NCI-H510A treated with DMSO at 0.1 percent for 48 hours (cell line): ENCODE measurements at places on chromosomes 6 and 20.
A peak's percentile ranks its signal among the peaks of the same experiment; 100 is the strongest.

GRCh38 chr6:84422380-84422968 lies 195.0 kb upstream of the CEP162 start:
- no peak for DNase-seq

DNA sequence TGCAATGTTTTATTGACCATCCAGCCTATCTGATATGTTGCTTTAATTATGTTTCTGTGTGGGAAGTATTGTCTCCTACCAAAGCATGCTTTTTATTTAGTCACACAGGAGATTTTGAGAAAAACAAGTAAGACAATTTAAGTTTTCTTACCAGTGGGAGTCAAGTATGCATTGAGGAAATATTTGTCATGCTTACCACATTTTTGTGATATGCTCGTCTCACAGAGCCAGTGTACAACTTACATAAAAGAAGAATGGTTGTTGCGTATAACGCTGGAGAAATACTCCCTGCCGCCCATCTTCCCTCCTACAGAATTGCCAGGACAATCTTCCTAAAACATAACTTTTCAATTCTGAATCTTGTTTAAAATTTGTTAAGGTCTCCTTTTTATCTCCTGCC lies 37.1 kb upstream of the FILIP1 start:
- DNase-seq = no peak

DNA sequence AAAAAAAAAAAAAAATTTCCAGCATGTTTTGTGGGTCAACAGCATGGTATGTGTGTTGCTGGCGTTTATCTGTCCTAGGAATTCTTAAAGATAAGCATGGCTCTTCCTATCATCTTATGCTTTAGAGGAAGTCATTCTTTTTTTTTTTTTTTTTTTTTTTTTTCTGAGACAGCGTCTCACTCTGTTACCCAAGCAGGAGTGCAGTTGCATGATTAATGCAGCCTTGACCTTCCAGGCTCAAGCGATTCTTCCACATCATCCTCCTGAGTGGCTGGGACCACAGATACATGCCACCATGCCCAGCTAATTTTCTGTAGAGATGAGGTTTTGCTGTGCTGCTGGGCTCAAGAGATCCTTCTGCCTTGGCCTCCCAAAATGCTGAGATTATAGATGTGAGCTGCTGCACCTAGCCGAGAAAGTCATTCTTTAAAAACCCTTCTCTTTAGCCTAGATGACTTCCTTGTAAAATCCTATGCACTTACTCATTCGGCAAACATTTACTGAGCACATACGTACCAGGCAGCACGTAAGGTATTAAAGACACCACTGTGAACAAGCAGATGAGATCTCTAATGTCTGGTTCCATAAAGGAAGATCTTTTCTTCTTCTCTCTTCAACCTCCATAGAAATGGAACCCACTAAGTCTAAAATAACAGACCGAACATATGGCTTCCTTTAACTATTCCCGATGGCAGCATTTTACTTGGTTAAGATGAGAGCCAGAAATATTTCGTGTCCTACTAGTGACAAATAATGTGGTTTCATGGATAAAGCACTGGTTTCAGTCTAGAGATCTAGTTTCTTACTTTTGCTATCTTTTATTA lies 122.4 kb downstream of the RIN2 start:
- no peak for DNase-seq

DNA sequence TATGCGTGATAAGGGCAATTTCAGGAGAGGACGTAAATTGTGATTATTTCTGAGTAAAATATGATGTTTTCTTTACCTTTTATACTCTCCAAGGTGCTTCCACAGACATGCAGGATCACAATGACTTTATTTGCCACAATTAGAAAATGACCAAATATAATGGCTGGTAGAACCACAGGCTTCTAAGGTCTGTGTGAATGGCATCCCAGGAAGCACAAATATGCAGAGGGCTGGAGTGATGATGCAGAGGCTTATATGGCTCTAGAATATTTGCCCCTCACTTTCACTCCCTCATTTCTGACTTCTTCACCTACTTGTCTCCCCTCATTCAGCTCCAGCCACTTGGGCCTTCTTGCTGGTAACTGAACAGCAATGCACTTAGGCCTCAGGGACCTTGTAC lies 502.1 kb upstream of the MAP3K7 start:
- DNase-seq = no peak

DNA sequence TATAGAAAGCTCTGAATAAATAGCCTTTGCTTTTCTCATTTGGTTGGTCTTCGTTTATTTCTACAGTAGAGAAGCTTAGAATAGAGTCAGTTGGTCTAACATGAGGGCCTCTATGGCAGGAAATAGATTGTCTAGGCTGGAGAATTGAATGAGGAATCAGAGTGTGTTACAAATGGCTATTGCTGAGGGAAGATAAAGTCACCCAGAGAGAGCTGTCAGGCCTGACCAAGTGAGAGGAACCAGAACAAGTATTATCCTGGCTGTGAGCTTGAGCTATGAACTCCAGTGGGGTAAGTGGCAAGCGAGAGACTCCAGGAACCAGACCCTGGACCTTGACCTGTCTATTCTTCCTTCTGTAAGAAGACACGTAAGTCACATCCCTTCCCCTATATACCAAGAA lies 353.1 kb downstream of the CD83 start:
- no peak for DNase-seq

DNA sequence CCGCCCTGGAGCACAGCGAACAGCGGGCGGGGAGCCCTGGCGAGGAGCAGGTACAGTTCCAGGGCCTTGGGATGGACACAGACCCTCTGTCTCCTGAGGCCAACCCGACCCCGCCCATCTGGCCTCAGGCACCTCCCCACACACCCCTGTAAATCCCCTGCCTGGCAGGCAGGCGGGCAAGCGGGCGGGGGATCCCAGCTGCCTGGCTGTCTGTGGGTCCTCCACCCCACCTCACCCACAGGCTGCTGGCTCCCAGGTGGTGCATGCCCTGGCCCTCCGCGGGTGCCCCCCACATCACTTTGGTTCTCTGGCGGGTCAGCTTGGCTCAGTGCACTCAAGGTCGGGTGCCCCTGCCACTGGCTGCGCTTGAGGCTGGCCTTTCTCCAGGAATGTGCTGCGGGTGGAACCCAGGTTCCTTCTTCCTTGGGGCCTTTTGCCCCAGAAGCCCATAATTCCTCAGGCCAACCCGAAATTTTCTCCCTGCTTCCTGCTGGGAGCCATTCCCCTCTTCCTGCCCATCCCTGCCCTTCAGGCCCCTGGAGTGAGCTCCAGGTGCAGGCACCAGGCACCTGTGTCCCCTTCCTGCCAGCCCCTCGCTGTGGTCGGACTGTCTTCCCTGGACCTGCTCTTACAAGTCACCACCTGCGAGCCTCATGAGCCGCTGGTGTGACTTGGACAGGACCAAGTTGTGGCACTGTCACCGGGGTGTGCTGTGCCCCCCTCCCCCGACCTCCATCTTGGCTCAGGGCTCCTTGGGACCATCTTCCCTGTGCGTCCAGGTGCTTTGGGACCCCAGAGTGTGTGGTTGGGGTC lies 5.3 kb upstream of the TNFRSF6B start:
- DNase-seq = no peak

- DNase-seq = peak; percentile 31
Measured at GRCh38 chr20:14415467-14415866, 78.1 kb upstream of the FLRT3 start.

DNA sequence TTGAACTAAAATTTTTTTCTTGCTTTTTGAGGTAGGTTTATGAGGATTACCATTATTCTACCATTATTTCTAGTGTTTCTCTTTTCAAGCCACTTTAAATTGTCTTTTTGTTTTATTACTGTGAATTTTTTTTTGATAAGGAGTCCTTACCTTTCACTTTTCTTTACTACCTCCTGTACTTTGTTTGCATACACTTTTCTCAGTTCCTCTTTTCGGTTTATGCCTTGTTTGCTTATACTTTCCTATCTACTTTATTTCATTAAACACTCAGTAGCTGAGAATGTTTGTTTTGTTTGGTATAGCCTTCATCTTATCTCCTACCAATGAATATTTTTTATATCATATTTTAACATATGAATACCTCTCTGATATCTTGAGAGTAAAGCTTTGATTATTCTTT lies 147.9 kb downstream of the TFAP2B start:
- DNase-seq = no peak

DNA sequence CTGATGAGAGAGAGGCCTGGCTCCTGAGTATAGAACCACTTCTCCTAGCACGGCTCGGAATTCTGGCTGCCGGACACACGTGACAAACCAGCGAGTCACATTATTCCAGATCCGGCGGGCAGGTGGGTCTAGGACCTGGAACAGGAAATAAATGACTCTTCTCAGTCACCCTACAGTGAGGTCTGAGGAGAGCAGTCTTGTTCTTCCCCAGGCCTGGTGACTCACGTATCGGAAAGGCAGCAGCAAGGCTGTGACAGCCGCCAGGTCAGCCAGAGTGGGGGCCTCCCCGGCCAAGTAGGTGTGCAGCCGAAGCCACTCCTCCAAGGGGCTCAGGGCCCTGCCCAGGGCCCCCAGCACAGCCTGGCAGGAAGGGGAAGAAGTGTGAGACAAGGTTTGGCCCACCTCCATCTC lies 2.8 kb downstream of the VARS1 start:
- no peak for DNase-seq

DNA sequence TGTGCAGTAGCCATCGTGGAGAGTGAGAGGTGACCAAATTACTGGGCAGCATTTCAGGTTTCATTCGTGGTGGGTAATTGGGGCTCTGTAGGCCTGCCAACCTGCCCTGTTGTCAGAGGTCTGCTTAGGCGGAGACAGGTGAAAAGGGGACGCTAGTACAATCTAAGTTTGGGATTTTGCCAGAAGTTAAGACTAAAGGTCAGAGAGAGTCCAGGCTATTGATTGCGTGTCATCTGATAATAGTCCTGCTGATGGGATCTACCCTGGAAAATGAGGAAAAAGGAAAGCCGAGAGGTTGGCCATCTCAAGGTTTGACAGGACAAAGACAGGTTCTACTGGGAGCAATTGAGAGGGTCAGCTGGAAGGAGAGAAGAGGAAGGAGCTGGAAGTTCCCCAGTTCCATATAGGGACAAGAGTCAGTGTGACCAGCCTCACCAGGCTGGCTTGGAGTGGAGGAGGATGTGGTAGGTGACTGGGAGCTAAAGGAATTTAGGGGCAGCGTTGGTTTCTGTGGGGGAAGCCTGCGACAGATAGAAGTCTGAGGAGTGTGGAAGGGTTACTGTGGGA lies 10.9 kb downstream of the ARFGEF2 start:
- DNase-seq = no peak

DNA sequence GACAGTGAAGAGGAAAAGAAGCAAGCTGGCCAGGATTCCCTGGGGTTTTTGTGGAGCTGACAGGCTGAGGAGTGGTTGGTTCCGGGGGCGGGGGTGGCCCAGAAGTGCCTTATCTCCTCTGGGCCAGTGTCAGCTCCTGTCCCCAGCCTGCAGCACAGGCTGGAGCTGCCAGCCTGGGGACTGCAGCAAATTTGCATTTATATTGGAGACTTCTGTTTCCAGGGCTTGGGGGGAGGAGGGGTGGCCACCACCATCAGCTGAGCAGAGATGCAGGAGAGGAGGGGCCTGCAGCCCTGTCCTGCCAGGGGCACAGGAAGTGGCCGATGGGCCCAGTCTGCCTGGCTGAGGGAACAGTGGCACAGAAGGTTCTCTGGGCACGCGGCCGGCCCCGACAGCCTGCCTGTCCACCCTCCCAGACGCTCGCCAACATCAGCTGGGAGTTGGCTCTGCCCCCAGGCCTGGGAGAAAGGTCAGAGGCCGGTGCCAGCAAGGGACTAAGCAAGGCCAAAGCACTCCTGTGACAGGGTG lies 24.3 kb upstream of the SCRT2 start:
- no peak for DNase-seq

- DNase-seq = no peak
Measured at GRCh38 chr6:29146179-29146578, 24.5 kb upstream of the OR2J2 start.

DNA sequence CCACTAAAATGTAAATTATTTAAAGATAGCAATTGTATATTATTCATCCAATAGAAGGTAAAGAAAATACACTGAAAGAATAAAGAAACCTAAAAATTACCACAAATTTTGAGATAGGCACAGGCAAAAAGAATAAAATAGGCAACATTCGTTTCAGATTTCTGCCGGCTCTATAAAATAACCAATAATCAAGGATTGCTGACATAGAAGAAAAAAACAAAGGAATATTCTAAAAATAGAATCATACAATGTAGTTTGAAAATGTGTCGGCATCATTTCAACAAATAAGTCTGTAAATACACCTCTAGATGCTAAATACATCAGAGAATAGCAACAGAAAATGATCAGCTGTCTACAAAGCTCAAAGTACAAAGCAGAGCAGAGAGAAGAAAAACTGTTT lies 973.3 kb downstream of the EPHA7 start:
- DNase-seq = no peak

- peak; percentile 91 for DNase-seq
Measured at GRCh38 chr6:22147921-22148776, 148.7 kb downstream of the PRL start.

DNA sequence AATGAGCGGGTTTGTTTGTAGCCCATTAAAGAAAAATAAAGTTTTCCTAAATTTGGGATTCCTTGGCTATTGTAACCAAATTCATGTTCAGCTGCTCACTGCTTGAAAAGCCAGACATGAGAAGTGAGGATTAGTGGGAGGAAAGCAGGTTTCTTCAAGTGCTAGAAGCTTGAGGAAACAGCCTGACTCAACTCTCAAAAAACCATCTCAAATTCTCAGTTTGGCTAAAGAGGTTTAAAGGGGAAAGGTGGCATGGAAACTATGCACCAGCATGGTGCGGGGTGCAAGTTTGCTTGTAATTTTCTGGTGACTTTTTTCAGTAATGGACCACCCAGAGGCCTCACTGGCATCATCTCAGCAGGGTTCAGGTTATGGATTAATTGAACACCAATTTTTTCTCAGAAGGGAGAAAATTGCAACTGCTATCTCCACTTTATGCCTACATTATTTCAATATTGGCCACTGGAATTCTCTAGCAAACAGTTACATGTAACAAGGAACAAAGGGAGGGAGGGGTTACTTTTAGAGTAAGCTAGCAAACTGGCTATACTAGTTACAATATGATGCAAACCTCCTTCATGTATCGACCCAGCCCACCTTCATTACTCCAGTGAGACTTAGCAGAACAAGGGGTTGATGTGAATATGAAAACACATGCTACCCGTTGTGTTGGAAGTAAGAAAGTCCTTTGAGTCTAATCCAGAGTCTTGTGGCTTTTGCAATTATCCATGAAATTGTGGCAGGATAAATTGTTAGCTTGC lies 85.0 kb upstream of the IFNGR1 start:
- no peak for DNase-seq

DNA sequence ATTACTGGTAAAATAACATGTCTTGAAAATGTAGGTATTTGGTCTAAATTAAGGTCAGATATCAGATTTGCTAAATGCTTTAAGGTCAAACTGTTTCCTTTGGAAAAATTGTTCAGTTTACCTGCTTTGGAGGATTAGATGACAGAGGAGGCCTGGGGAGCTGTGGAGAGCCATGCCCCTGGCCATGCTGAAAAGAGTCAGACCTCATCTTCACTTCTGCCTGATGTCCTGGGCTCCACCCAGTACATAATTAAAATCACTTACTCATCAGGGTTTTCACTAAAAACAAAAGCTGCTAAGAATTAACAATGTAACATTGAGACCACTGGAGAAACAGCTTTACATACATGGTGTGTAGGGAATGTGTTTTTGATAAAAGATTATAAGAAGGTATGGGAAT lies 60.8 kb upstream of the UNC93A start:
- no peak for DNase-seq

GRCh38 chr6:131486608-131487007 lies 86.4 kb upstream of the ARG1 start:
- no peak for DNase-seq

- no peak for DNase-seq
Measured at GRCh38 chr6:101747160-101747559, 353.7 kb downstream of the GRIK2 start.
